ENCODE measurements at places on chromosomes 3 and 15. TPM values are rescaled to one million over a fixed set of nuclear protein-coding genes. Genes with fewer than 3 reads are reported as not detected.

DUOXA2 gene
- 48.4 TPM for total RNA-seq

PRTG gene
- total RNA-seq, result 40.3 TPM

CHRD gene
- total RNA-seq, result 11.0 TPM

NLGN1 gene
- total RNA-seq, result 2.4 TPM

SLC24A5 gene
- total RNA-seq, result not detected

AZI2 gene
- 55.9 TPM for total RNA-seq

CFAP91 gene
- total RNA-seq, result 28.0 TPM

ITGB5 gene
- total RNA-seq, result 122 TPM

CPNE9 gene
- not detected for total RNA-seq
